ENCODE measurements at places on chromosomes 16 and 17.

- no peak for DNase-seq
These were observed 23.5 kb downstream of the OMG start for GRCh38 chr17:31273516-31273915.

DNA sequence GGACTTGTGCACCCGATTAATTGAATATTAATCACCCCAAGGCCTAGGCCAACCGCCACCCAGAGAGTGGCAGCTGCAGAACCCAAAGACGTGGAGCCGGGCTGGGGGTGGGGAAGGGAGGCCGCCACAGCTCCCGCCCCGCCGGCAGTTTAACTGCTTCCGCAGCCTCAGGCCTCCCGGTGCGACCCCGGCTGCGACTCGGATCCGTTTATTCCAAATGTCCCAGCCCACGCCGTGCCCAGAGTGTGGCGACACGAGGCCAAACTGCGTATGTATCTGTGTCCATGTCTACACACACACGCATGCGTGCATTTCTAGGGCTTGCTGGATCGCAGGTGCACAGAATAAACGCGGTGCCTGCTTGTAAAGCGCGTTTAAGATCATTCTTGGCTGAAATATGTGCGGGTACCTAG is 802 bp upstream of the TOB1 start:
- DNase-seq = no peak

DNA sequence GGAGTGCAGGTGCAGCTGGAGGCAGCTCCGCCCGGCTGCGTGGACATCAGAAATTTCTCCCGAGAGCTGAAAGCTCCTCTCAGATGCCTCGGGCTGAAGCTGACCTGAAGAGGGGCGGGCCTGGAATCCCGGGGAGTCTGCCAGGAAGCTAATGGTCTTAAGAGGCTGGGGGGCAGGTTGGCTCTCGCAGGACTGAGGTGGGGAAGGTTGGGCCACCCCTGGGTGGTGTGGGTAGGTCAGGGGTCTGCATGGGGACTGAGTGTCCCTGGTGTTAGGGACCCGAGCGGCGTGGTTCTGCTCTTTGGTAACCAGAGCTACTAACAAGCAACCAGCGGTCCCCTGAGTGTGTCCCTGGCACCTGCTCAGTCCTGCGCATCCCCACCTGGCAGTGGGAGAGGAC is 3.5 kb downstream of the CHMP6 start:
- no peak for DNase-seq

- no peak for DNase-seq
These were observed 22.2 kb downstream of the HS3ST4 start for GRCh38 chr16:25713785-25714570.

DNA sequence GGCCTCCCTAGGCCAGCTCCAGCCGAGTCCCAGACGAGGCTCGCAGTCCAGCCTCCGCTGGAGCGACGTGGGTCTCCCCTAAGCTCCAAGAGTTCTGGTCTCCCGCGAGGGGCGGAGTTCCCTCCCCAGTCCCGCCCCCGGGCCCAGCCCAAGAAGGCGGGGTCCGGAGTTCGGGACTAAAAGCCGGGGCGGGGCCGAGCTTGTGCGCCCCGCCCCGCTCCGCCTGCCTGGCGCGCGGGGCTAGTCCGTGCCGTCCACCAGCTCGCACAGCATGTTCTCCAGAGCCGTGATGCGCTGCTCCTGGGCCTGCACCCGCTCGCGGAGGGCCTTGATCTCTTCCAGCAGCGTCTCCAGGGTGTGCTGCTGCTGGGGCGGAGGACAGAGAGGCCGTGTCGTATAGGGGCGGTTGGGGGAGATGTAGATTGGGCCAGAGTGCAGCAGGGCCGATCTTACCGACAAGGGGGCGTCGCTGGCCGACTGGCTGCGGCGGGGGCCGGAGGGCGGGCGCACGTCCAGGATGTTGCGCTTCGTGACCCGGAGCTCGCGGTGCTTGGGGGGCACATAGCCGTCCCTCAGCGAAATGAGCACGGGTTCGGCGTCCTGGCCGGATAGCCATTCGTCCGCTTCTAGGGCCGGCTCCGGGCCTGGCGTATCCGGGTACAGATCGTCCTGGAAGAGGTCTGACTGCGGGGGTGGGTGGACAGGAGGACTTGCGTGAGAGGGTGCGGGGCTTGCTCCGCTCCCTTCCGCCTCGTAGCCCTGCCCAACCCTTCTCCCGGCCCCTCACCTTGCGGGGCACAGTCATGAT is 7.0 kb downstream of the CORO6 start:
- no peak for DNase-seq

DNA sequence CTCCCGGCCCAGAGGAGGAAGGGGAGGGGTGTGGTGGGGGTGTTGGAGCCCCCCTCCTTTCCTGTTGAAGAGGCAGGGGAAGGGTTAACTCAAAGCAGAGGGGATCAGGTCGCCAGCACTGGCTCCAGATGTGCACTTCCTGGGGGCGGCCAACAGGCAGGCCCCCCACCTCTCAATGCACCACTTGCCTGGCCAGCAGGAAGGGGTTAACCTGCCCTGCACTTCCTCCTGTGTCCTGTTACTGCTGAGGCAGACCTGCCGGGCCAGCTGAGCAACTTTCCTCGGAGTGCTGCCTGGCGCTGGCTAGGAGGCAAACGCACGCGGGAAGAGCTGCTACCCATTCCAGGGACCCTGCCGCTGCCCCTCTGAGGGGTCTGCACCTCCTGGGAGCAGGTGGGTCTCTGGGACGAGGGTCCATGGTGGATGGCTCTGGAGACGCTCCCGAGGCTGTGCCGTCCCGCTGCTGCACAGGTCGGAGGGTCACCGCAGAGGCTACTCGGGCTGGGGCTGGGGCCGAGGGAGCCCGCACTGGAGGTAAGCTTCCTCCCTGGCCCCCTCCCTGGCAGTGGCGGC is at the start of gene EPN3:
EPN3 (plus strand) TSS at position 284 of the 573 bp plus-strand sequence. CDS start 3,822 bp downstream, outside the sequence.
- no peak for DNase-seq

- no peak for DNase-seq
These were observed 94.6 kb upstream of the PSMD7 start for GRCh38 chr16:74202009-74202408.

DNA sequence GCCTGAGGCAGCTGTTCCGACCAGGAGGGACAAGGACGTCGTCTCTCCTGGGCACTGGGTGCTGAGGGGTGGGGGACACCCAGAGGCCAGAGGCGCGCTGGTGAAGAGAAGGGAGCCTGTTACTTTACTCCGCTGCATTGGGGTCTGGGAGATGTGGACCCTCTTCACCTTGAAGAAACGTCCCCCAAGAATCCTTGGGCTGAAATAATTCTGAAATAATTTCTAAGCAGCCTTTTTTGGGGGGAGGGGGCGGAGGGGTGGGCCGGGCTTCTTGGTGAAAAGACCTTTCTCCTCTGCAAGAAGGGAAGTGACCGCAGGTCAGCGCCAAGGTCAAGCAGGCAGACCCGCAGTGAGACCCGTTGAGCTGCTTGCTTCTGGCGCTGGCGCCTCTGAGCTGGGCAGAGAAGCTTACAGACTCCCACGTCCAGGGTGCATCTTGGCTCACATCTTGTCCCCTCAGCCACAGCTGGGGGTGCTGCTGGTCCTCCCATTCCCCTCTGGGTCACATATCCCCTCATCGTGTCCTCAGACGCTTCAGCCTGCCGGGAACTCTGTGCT is 1.1 kb downstream of the SYT17 start:
- DNase-seq = no peak

DNA sequence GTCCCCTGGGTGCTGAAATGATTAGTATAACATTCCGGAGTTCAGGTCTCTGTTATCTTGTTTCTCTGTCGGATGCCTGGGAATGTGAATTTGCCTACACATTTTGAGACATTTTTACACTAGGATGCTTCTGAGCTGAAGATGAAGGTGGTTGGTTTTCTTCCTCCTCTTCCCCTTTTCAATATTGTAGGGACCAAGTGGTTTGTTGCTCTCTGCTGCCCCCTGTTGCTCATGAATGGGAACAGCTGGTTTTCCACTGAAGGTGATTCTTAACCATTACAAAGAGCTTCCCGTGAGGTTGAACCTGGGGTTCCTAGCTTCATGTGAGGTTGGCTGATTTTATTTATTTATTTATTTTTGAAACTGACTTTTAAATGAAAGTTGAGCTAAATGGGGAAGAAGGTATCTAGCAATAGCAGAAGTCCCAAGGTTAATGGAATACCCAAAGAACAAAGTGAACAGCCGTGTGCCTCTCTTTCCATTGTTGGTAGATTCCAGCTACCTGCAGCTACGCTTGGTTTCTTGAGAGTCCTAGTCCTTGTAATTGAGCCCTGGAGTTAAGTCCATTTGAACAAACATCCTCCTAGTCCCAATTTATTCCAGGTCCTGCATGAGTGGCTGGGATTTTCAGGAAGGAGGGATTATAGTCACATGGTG is 983.9 kb upstream of the EEF2KMT start:
- DNase-seq = no peak

DNA sequence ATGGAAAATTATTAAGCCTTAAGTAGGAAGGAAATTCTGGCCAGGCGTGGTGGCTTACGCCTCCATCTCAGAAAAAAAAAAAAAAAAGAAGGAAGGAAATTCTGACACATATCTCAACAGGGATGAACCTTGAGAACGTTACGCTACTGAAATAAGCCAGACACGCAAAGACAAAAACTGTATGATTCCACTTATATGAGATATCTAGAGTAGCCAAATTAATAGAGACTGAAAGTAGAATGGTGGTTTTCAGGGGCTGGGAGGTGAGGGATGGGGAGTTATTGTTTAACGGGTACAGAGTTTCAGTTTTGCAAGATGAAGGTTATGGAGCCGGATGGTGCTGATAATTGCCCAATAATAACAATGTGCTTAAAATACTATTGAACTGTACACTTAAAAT is 16.2 kb upstream of the HNF1B start:
- no peak for DNase-seq

GRCh38 chr16:20334396-20334795 is 7.1 kb upstream of the GP2 start:
- no peak for DNase-seq

- no peak for DNase-seq
These were observed 33.2 kb downstream of the TIMM22 start for GRCh38 chr17:1029922-1030644.

GRCh38 chr17:39969375-39969774 is 6.6 kb downstream of the GSDMA start:
- DNase-seq = no peak

- no peak for DNase-seq
These were observed 68.8 kb downstream of the IL21R start for GRCh38 chr16:27470567-27471431.

DNA sequence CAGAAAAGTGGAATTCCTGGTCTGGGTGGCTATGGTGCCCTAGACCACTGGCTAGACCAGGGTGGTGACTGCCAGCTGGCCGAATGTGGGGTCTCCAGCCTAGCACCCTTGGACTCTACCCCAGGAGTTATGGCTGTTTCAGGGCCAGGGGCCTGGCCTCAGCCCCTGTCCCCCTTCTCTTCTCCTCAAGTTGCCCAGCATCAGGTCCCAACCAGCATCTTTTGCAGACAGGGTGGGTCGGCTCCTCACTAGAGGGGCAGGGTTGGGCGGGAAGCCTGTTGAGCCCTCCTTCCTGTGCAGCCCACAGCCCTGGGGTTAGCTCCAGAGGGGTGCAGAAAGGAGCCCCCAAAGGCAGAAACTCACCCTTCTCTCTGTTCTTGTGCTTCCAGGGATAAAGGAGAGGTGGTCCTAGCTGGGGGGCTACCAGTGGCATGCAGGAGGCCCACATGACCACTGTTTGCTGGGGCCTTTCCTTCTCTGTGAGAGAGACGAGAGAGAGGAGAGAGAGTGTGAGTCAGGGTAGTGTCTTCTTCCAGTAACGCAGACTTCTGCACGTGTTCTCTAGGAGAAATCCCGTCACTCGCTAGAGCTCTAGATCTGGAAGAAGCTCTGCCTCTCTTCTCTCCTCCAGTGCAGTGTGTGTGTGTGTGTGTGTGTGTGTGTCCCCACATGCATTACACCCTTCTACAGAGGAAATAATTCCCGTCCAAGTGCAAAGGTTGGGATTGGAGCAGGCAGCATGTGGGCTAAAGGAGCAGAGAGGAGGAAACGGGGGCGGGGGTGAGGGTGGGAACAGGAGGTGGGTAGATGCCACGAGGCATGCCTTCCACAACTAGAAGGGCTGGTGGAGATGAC is 209.4 kb downstream of the SEC14L1 start:
- no peak for DNase-seq

GRCh38 chr17:73620414-73620813 is 23.8 kb downstream of the SDK2 start:
- DNase-seq = no peak

- no peak for DNase-seq
These were observed 1.2 kb downstream of the RABEP2 start for GRCh38 chr16:28923652-28924398.

DNA sequence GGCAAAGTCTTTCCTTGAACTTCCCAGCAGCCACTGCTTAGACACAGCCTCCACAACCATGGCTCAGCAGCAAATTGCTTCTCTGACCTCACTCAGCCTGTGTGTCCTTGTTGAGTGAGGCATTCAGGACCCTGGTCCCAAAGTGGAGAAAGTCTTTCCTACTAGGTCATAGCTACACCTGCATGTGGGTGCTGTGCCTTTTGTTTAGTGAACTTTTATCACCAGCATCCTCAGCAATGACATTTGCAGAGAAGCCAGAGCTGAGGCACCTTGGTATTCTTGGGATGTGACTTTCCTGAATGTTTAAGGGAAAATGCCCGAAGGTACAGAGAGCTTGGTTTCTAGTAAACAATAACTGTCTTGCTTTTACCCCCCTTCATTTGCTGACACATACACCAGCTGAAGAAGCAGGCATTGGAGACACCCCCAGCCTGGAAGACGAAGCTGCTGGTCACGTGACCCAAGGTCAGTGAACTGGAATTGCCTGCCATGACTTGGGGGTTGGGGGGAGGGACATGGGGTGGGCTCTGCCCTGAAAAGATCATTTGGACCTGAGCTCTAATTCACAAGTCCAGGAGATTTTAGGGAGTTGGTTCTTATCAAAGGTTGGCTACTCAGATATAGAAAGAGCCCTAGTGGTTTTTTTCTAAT is 20.9 kb upstream of the STH start:
- no peak for DNase-seq

Data from AG09309 (cell line).